Testis (tissue), 5 donors: ENCODE measurements at places on chromosomes 3 and 15.

DNA sequence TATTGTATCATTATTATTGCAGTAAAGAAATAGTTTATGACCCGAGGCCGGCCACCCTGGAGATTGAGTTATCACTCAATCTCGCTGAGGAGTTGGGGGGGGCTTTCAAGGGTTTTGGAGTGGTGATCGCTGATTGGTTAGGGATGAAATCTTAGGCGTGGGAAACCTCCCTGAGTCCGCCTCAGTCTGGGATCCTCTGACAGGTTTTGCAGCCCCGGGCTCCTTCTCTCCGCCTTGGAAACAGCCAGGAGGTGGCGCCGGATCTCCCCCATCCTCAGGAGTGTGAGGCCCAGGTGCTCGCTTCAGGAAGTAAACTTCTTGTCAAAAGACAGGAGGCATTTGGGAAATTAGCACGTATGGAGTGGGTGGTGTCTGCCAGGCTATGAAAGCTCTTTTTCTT lies 41.1 kb upstream of the SEC61A1 start:
- H3K4me3 ChIP-seq, result no peak overlapping the region
- no peaks in the 10 kb centered on the region for H3K36me3 ChIP-seq
- H3K27ac ChIP-seq, result no peak overlapping the region
- H3K27me3 ChIP-seq, result no peaks in the 10 kb centered on the region

GRCh38 chr3:178949896-178950295 lies 121.7 kb downstream of the ZMAT3 start:
- no peak overlapping the region for H3K27ac ChIP-seq
- H3K36me3 ChIP-seq, result no peaks in the 10 kb centered on the region
- H3K4me3 ChIP-seq, result no peak overlapping the region
- H3K4me1 ChIP-seq, result no peaks in the 10 kb centered on the region
- no peaks in the 10 kb centered on the region for H3K27me3 ChIP-seq

DNA sequence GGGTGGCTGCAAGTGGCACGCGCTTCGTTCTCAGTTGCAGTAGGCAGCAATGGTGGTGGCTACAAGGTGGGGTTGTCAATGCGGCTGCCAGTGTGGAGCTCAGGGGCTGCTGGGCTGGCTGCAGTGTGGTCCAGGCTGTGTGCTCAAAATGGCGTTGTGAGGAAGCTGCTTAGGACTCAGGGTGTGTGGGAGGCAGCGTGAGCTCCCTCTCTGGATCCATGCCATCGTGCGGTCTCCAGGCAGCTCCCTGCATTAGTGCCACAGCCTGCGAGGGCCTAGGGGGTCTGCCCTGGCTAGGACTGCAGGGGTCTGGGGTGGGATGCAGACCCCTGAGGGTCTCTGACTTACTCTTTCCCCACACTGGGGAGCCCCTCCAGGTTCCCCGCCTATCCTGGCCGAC lies 397.2 kb downstream of the OCA2 start:
- no peak for DNase-seq
- no peak overlapping the region for H3K4me3 ChIP-seq
- no peaks in the 10 kb centered on the region for H3K27me3 ChIP-seq
- H3K27ac ChIP-seq, result no peak overlapping the region

DNA sequence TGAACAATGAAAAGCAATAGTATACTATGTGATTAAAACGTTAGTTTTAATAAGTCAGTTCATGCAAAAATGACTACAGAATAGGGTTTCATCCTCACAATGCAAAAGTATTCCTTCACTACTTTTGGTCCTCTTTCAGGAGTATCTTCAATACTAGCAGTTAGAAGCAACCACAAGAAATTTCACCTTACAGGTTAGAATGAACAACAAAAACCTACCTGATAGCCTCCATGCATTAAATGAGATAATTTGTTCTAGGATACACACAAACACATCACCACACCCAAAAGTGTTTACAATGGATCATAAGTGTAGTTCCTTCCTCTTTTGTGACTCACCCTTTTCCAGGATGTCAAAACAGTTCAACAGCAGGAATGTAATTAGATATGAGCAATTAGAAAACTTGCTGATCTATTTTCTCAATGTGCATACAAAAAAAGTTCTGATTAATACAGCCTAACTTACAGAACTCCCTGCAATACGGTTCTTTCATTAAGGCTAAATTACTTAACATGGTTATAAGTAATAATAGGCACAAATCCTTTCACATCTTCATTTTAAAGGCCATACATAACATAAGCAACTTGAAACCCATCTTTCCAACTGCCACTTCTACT lies 21.6 kb downstream of the UACA start:
- DNase-seq, result no peak
- H3K36me3 ChIP-seq, result no peaks in the 10 kb centered on the region
- H3K4me3 ChIP-seq, result no peak overlapping the region
- H3K27me3 ChIP-seq, result no peaks in the 10 kb centered on the region
- peaks cover 23% of the 10 kb centered on the region for H3K4me1 ChIP-seq

GRCh38 chr15:90205050-90205848 lies 4.1 kb downstream of the SEMA4B start:
- no peak for DNase-seq
- H3K36me3 ChIP-seq, result no peaks in the 10 kb centered on the region
- H3K27ac ChIP-seq, result no peak overlapping the region
- H3K27me3 ChIP-seq, result no peaks in the 10 kb centered on the region
- H3K4me3 ChIP-seq, result no peak overlapping the region

DNA sequence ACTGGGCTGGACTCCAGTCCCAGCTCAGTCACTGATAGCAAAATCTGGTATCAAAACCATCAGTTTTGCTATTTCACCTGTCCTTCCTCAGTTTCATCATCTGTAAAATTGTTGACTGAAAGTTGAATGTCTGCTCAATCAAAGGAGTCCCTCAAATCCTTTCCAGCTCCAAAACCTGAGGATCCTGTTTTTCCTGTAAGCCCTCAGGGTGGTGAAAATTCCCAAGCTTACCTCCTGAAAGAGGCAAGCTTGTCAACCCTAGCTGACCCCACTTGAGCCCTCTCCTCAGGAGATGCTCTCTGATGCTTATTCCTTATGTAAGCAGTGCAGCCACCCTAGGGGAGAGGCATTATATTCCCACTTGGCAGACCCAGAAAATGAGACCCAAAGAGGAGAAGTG lies 82.6 kb downstream of the HMG20A start:
- no peak overlapping the region for H3K27ac ChIP-seq
- no peaks in the 10 kb centered on the region for H3K36me3 ChIP-seq
- no peak for DNase-seq
- H3K4me3 ChIP-seq, result no peak overlapping the region
